ENCODE measurements at places on chromosomes 16 and 17.

GRCh38 chr16:1182950-1183907 is 30.3 kb downstream of the CACNA1H start:
- no peak for DNase-seq

- no peak for DNase-seq
These were observed 9.0 kb downstream of the RBFOX3 start for GRCh38 chr17:79601604-79602424.

GRCh38 chr17:59846394-59847165 is 46.2 kb downstream of the TUBD1 start:
- DNase-seq, result no peak

DNA sequence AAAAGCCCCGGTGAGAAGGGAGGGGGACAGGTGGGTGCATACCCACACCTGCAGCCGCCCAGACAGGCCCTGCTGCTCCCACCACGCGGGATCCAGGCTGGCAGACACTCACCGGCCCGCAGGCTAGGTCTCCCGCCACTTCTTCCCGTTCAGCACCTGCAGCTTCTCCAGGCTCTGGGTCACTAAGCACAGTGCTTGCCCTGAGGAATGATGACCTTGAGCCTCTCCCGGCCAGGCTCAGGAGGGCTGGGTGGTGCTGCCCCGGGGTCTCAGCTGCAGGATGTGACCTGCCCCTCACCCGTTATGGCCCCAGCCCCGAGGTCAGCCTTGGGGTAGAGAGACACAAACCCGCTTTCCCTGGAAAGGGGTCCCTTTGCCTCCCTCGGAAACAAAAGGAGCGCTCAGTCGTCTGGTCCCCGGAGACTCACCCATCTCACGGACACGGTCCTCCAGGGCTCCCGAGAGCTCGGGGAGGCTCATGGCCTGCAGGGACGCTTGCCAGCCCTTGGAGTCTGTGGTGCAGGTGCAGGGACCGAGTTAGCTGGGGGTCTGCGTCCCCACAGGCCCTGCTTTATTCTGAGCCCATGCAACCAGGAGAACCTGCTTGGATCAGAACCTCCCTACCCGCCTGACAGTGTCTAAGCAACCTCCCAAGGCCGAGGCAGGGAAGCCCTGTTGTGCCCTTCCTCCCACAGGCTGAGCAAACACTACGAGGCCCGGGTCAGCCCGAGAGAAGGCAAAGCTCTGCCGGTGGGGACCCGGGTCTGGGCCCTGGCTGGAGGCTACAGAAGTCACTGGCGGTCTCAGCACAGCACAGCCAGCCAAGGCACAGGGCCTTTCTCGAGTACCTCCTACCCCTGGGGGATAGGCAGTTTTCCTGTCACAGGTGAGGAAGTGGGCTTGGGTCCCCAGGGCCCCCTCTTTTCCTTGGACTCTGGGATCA is 3.8 kb downstream of the NUDT16L1 start:
- DNase-seq, result no peak

DNA sequence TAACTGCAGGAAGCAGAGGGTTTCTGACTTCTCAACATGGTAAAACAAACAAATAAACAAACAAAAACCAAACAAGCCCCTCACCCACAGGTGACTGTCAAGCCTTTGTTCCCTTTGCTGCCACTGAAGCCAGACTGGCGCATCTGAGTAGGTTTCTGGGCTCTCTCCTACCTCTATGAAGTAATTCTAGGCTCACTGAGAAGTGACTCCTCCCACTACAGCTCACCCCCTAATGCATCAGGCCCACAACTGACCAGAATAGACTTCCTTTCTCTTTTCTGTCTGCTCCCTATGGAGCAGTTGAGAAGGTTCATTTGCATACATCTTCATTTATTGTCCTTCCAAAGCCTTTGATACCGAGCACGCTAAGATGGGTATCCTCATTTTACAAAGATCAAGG is 77.0 kb upstream of the CCL2 start:
- DNase-seq, result no peak
